ENCODE measurements at places on chromosomes 16 and 17. TPM values are rescaled to one million over a fixed set of nuclear protein-coding genes. Genes with fewer than 3 reads are reported as not detected.

GRCh38 chr17:13492737-13493122, 109.0 kb downstream of the HS3ST3A1 start:
- DNase-seq: peak; percentile 33

- no peak for DNase-seq
Measured at GRCh38 chr16:1918351-1919326, at the start of gene HS3ST6. Gene HS3ST6 (minus strand): TSS chr16:1918415. CDS start chr16:1918323, 92 bp downstream.

DNA sequence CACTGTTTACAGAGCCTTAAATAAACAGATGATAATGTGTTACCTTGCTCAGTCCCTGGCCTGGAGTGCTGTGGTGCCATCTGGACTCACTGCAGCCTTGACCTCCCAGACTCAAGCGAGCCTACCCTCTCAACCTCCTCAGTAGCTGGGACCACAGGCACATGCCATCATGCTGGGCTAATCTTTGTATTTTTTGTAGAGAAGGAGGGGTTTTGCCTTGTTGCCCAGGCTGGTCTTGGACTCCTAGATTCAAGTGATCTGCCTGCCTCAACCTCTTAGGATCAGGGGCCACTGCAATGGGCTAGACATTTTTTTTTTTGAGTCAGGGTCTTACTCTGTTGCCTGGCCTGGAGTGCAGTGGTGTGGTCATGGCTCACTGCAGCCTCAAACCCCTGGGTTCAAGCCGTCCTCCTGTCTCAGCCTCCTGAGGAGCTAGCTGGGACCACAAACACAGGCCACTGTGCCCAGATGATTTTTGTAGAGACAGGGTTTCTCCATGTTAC, 5.0 kb upstream of the NAGLU start:
- peak; percentile 17 for DNase-seq

CD300LB gene
- not detected for total RNA-seq

NTN1 gene
- total RNA-seq: not detected
